Cortex of kidney (tissue), 1 donor: ENCODE measurements at places on chromosomes 12 and 14.

- DNase-seq: no peak
Measured at GRCh38 chr12:130158754-130159059, 3.6 kb upstream of the FZD10 start.

- DNase-seq: no peak
Measured at GRCh38 chr14:69064596-69064995, 85.5 kb upstream of the ACTN1 start.

DNA sequence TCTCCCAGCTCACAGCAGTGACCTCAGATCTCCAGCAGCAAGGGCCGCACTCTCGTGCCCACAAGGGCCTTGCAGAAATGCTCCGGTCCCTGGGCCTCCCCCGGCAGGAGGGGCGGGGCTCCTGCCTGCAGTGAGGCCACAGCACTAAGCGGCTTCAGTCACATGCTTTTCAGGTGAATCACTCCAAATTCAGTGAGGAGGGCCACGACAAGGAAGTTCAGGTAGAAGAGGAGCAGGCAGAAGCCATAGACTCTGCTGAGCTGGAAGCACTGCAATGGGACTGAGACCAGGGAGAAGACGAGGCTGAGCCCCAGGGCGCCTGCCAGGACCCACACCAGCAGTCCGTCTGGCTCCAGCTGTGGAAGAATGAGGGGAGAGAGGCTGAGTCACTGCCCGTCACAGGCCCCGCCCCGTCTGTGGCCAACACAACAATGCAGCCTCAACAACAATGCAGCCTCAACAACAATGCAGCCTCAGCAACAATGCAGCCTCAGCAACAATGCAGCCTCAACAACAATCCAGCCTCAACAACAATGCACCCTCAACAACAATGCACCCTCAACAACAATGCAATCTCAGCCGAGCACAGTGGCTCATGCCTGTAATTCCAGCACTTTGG is 35.2 kb downstream of the SLC8B1 start:
- no peak for DNase-seq

DNA sequence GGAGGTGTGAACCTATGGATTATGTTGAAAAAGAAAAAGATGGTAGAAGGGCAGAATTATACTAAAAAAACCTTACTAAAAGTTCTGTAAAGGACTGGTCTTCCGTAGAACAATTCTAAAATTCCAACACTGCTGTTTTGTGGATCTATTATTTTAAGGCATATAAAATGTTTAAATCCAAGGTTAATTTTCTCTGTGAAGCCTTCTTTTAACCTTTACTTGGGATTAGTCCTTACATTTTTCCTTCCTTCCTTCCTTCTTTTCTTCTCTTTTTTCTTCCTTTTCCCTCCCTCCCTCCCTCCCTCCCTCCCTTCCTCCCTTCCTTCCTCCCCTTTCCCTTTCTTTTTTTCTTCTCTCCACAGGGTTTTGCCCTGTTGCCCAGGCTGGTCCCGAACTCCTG is 4.9 kb upstream of the GTSF1 start:
- no peak for DNase-seq

DNA sequence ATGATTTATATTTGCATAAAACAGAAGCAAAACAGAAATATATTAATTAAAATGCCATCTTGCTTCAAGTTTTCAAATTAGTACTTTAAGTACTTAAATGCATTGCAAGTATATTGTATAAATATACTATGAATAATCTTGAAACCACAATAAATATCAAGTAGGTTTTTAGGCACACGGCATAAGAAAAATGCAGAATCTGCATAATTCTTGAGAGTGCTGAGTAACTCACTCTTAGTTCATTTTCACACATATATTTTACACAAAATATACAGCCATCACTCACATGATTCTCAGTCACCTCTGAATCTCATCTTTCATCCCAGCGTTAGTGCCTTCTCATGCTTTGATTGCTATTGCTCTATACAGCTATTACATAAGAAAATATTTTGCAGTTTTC is 51.9 kb downstream of the SLC6A15 start:
- no peak for DNase-seq

DNA sequence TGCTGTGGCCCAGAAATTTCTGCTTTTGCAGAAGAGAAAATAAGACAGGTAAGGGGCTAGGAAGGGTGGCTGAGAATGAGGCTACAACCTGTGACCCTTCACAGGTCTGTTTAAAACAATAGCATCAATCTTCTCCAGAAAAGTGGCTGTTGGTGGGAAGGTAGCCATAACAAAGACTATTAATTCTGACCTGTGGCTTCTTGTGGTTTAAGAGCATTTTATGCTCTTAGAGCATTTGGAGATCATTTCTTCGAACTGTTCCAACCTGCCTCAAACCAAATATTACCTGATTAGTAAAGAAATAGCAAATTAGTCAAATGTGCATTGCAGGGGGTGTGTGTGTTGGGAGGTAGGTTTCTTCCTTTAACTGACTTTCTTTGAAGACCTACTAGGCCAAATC is 15.2 kb upstream of the TCP11L2 start:
- no peak for DNase-seq

GRCh38 chr14:58730792-58731464 is 93.2 kb downstream of the DACT1 start:
- no peak for DNase-seq

- DNase-seq: no peak
Measured at GRCh38 chr14:49940808-49941421, 48.0 kb downstream of the ARF6 start.

DNA sequence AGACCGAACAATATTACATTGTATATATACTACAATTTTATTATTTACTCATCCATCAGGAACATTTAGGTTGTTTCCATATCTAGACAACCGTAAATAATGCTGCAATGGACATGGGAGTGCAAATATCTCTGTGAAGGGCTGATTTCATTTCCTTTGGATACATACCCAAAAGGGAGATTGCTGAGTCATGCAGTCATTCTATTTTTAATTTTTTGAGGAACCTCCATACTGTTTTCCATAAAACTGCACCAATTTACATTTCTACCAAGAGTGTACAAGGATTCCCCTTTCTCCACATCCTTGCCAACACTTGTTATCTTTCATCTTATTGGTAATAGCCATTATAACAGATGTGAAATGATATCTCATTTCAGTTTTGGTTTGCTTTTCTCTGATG is 84.7 kb downstream of the SLC41A2 start:
- DNase-seq: no peak

DNA sequence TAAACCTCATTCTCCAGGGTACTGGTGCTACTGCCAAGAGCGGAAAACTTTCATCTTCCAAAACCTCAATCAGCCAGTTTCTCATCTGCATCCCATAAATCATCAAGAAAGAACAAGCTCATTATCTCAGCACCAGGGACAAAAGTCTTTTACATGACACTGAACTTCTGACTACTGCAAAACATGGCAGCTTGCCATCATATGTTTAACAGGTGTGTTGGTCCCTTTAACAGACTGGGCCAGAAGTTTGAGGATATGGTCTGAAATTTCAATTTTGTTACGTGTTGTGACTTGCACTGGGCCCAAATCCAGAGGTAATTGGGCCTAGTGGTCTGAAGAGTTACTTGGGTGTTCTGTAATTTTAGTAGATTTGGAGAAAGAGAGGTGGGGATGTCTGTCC is 305.4 kb upstream of the SEL1L start:
- no peak for DNase-seq

GRCh38 chr12:92648242-92649031 is 54.4 kb upstream of the PLEKHG7 start:
- DNase-seq: no peak

- DNase-seq: no peak
Measured at GRCh38 chr14:73180385-73180805, 44.1 kb downstream of the PSEN1 start.

- DNase-seq: no peak
Measured at GRCh38 chr12:104490850-104491249, 34.1 kb downstream of the CHST11 start.

GRCh38 chr14:35043046-35043445 is 3.0 kb upstream of the FAM177A1 start:
- no peak for DNase-seq

DNA sequence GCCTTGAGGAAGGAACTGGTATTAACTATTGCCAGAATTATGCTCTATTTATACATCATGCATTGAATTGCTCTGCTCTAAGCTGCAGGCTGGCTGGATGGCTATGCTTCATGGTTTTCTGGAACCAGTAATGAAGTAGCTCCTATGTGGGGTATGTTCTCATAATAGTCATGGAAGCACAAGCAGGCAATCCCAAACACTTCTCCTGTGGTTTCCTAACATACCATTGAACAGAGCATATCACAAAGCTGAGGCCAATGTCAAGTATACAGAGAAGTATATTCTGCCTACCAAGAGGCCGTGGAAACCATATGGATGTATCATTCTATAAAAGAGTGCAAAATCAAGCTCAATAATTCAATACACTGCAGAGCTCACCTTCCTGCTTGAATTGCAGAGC is 1752.4 kb upstream of the FLRT2 start:
- DNase-seq: no peak

DNA sequence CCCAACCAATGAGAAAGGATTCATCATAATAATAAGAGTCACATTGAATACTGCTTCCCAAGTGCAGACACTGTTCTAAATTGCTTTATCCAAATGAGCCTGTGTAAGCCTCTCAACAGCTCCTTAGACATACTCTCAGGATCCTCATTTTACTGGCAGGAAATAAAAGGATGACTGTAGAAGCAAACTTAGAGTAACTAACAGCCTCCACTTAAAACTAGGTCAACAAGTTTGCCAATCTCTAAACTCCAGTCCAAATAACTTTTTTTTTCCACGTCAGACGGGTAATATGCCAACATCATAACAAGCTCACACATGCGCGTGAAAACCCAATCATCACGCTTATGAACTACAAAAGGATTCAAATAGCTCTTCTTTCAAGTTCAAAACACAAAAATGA is 15.3 kb upstream of the DPF3 start:
- DNase-seq: no peak

GRCh38 chr14:44979273-44979672 is 17.3 kb downstream of the TOGARAM1 start:
- no peak for DNase-seq

GRCh38 chr14:96710060-96710666 is 87.0 kb upstream of the VRK1 start:
- DNase-seq: no peak

DNA sequence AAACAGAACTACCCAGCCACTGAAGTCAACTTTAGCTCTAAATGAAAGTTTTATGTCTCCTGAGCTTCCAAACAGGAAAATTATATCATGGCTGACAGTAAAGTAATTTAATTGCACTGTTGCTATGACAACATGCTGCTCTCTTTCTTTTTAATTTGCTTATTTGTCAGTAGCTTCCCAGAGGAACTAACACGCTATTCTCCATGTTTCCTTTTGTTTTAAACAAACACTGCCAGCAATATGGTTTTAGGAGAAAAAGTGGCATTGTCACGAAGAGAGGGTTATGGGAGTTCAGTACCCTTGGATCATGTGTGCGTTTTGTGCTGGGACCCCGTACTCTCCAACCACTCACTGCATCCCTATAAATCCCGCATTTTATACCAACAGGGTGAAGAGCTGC is 1.9 kb downstream of the FOXN3 start:
- no peak for DNase-seq

DNA sequence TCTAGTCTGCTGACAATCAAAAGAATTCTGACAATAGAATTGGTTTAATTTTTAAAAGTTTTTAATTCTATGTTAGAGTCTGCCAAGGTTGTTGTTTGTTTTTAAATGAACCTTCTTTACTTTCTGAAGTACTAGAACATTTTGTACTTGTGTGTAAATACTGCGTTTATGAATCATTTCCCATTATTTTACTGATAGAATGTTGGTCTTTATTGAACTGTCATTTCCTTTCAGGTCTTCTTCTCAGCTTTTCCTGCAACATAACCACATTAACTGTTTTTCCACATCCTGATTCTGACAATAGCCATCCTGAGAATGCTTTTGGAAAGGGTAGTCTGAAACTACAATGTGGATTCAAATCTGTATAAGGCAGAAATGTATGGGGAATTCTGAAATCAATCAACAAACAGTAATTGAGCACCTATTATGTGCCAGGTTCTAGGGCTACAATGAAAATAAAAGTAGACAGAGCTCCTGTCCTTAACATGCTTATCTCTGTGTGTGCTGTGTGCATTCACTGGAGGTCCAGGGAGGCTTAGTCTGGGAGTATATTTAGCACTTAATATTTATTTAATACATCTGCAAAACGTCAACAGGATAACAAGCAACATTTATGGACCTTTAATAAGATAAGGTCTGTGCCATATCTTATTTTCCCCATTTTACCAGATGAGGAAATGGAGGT is 73.1 kb upstream of the SLC38A2 start:
- no peak for DNase-seq

DNA sequence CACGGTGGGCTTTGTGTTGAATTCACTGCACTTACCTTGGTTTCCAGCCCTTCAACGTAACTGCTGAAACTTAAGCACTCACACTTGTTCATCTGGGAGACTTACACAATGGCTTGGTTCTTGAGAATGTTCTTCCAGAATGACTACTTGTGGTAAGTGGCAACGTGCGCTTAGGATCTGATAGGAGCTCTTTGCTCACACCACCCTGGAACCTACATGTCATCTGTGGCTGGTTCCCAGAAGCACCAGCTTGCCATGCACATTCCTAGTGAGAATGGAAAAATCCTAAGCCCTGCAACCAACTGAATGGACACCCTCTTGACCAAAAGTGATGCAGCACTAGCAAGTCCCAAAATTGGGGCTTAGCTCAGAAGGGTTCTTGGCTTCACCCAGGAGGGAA is 59.0 kb upstream of the FAM181A start:
- no peak for DNase-seq

GRCh38 chr14:102785595-102785963 is 8.3 kb downstream of the TRAF3 start:
- DNase-seq: no peak

- DNase-seq: no peak
Measured at GRCh38 chr14:74207943-74208342, 31.3 kb upstream of the VSX2 start.

GRCh38 chr12:15547691-15548090 is 225.4 kb downstream of the PTPRO start:
- DNase-seq: no peak

DNA sequence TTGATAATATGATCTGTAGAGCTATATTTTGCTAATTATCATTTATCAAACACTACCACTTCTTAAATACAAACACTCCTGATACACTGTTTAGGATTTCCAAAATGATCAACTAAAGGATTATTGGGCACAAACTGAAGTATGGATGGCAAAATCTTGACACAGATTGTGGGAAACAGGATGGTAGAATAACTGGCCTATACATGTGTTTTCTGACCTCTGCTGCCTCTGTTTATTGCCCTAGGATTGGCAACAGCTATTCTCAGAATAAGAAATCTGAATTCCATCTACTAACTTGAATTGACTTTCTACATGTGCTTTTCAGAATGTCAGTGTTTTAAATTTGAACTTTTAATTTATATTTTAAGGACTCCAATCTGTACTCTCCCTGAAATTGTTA is 209.1 kb downstream of the MED13L start:
- no peak for DNase-seq

DNA sequence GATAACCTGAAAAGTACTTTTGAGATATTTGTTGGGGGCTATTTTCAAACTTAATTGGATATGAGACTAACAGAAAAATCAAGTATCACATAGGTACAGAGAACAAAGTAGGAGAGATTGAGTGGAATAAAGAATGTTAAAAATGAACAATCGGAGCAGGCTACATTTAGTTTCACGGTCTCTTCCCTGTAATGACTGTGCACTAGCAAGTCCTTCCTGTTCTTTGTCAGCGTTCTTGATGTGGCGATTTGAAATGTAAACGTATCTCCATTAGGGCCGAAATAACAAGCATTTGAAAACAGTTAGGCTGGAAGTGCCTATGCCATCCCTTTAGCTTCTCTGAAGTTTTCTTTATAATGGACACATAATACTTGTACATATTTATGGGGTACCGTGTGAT is 31.0 kb downstream of the SLC25A29 start:
- DNase-seq: no peak
